ENCODE measurements at places on chromosomes 12 and 14.

DNA sequence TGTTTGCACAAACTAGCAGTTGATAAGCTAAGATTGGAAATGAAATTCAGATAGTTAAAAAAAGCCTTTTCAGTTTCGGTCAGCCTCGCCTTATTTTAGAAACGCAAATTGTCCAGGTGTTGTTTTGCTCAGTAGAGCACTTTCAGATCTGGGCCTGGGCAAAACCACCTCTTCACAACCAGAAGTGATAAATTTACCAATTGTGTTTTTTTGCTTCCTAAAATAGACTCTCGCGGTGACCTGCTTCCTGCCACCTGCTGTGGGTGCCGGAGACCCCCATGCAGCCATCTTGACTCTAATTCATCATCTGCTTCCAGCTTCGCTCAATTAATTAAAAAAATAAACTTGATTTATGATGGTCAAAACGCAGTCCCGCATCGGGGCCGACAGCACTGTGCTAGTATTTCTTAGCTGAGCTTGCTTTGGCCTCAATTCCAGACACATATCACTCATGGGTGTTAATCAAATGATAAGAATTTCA, 335.6 kb downstream of the TMEM121 start:
- DNase-seq, result no peak

- no peak for DNase-seq
Measured at GRCh38 chr12:89927226-89927698, 218.6 kb upstream of the ATP2B1 start.

GRCh38 chr14:94101748-94102147, 8.8 kb upstream of the IFI27 start:
- DNase-seq, result no peak

- no peak for DNase-seq
Measured at GRCh38 chr12:52232674-52233461, at the start of gene KRT7. TSS of gene KRT7 (plus strand) at chr12:52233243. CDS start at chr12:52233297, 54 bp downstream.

GRCh38 chr14:65483647-65484046, 71.1 kb downstream of the FUT8 start:
- no peak for DNase-seq

- DNase-seq, result no peak
Measured at GRCh38 chr14:99282261-99283050, 10.5 kb upstream of the BCL11B start.

All from mesothelial cell of epicardium (in vitro differentiated cells).